ENCODE measurements at places on chromosomes 11 and 22. TPM values are rescaled to one million over a fixed set of nuclear protein-coding genes. Genes with fewer than 3 reads are reported as not detected.

- DNase-seq: no peak
These were observed 16.9 kb downstream of the DHCR7 start for GRCh38 chr11:71431271-71431670.

DNA sequence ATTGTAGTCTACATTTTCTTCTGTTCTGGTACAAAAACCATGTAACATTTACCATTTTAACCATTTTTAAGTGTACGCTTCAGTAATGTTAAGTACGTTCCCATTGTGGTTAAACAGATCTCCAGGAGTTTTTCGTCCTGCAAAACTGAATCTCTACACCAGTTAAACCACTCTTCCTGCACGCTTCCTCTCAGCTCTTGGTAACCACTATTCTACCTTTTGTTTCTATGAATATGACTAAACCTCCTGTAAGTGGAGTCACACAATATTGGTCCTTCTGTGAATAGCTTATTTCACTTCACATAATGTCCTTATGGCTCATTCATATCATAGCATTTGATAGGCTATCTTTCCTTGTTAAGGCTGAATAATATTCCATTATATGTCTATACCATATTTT is 7.1 kb upstream of the EXT2 start:
- DNase-seq: no peak

DNA sequence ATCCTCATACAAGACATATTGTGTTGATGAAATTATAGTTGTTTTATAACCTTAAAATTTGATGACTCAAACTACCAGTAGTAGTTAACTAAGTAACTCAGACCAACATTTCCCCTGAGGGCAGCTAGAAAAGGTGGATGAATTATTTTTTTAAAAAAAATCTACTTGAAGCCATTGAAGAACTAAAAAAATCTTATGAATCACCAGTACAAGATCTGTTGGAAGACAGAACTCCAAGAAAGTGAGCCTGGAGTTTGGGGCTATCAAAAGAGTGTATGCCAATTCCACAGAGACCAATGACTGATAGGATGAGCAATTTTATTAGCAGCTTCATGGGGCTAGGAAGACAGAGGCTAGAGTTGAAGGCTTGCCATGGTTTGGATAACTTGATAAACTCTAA is 72.4 kb downstream of the CYP2R1 start:
- DNase-seq: no peak

GRCh38 chr22:17159504-17159951 is 451 bp upstream of the HDHD5 start:
- peak; percentile 39 for DNase-seq

- peak; percentile 56 for DNase-seq
These were observed 10.7 kb downstream of the VSIG10L2 start for GRCh38 chr11:125956391-125957134.

DNA sequence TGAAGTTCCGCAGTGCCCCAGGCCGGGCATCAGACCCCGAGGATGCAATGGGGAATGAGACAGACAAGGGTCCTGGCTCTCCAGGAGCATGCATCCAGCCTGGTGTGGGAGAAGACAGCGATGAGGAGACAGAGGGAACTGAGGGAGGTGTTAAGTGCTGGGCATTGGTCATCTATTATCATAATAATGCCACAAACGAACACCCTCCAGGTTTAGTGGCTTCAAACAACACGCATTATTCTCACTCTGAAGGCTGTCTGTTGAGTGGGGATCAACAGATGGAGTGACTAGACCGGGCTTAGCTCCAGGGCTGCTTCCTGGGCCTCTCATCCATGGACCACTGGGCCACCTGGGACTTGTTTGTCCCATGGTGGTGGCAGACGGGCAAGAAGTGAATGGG is 48.6 kb downstream of the MCM5 start:
- DNase-seq: no peak

- DNase-seq: no peak
These were observed 232.6 kb upstream of the ZBED5 start for GRCh38 chr11:11090495-11090894.

DNA sequence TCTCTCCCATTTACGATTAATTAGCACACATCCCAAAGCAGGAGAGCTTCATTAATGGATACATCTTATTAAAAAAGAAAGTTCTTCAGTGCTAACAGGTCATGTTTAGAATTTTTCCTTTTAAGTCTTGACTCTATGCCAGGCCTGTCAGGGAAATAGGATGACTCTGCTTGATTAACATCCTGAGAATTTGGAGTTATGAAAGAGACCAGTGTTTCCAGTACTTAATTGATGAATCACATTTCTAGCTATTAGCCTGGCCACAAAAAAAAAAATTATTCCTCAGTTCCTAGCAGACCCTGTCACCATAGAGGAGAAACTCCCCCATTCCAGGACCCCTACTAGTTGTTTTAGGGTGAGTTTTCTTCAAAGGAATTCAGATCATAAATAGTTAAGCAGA is 23.6 kb upstream of the ME3 start:
- peak; percentile 87 for DNase-seq

DNA sequence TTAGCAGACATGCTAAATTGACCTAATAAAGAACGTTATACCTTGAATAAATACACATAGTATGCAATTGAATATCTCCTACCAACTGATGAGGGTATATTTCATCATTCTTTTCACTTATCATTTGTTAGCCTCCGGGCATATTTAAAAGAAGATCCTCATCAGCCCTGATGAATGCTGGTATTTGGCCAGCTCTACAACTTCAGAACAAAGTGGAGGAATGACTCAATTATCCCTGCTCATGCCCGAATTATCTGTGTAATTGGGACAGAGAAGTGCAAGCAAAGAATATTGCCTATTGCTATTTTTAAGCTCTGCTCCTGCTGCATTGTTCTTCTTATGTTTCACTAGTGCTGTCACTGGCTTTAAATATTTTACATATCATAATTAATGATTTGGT is 622.1 kb downstream of the METTL15 start:
- DNase-seq: peak; percentile 67

Gene KRTAP5-11
- total RNA-seq: not detected

Gene DDX25
- 0.36 TPM for total RNA-seq

Gene OR52H1
- total RNA-seq: not detected

Gene FADS2
- total RNA-seq: 48.8 TPM

Data from RPMI7951 (cell line).